Type B pancreatic cell (in vitro differentiated cells): ENCODE measurements at places on chromosomes 7 and 10. TPM values are rescaled to one million over a fixed set of nuclear protein-coding genes. Genes with fewer than 3 reads are reported as not detected.
A peak's percentile ranks its signal among the peaks of the same experiment; 100 is the strongest.

- DNase-seq, result peak; percentile 85
These were observed at the start of gene PRKAR2B for GRCh38 chr7:107044347-107045194. Gene PRKAR2B (plus strand): TSS chr7:107044705. CDS start chr7:107044908, 203 bp downstream.

GRCh38 chr10:92990615-92991014, 70.0 kb upstream of the CYP26C1 start:
- no peak for DNase-seq

NUTM2B gene
- 1.00 and 1.2 TPM in 2 replicates for total RNA-seq

DNA sequence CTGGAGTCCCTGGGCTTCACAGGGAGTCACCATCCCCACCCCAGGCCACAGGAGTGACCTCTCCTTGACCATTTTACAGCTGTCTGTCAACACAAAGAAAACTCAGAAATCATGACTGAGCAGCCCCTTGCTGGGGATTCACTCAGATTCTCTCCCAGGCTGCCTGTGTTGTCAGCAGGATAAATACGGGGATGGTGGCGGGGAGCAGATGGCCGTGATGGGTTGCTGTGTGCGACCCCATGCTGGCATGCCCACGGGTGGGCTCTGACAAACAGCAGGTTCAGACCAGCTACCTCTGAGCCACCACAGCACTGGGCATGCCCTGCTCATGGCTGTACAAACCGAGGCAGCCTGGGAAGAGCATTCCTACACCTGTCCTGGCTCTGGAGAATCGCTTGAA, 136.1 kb downstream of the SLIT1 start:
- DNase-seq, result no peak
